ENCODE measurements at places on chromosomes 4 and X.

- no peak for DNase-seq
These were observed 62.7 kb upstream of the SHOX start for GRCh38 chrX:567891-568290.

- no peak for DNase-seq
These were observed 19.6 kb upstream of the CXCL5 start for GRCh38 chr4:74018116-74018515.

GRCh38 chr4:98602270-98602669, 56.1 kb downstream of the TSPAN5 start:
- DNase-seq, result no peak

- no peak for DNase-seq
These were observed 18.3 kb downstream of the NLGN3 start for GRCh38 chrX:71162981-71163380.

GRCh38 chr4:73208376-73208775, 50.2 kb downstream of the ANKRD17 start:
- DNase-seq, result no peak

GRCh38 chr4:21900211-21900610, 48.4 kb downstream of the KCNIP4 start:
- no peak for DNase-seq

DNA sequence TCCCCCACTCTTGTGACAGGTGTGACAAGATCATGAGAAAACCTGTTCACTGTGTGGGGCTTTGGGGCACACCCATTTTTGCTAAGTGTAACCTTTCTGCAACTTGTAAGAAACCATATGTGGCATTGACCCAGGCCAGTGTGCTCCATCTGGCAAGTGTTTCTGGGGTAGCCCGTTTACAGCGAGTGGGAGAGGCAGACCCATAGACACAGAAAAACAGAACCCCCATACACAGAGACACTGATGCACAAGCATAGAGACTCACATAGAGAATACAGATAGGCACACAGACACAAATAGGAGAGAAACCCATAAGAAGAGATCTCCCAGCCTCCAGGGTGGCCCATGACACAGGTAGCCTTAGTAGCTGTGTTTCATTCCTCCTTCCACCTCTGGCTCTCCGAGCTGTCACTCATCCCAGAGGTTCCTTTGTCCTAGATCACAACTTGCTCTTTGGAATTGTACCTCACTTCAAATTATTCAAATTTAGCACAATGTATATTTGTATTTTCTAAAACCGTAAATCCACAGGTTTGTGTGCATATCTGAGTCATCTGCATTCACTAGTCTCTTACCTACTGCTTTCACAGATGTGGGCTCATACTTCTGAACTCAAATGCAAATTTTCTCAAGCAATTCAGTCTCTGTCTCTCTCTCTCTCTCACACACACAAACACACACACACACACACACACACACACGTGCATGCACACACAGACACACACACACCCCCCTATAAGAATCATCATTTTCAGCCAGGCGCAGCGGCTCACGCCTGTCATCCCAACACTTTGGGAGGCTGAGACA, 114.4 kb downstream of the SH3KBP1 start:
- DNase-seq, result no peak

- no peak for DNase-seq
These were observed 187.7 kb downstream of the ENOX2 start for GRCh38 chrX:130715299-130715698.

DNA sequence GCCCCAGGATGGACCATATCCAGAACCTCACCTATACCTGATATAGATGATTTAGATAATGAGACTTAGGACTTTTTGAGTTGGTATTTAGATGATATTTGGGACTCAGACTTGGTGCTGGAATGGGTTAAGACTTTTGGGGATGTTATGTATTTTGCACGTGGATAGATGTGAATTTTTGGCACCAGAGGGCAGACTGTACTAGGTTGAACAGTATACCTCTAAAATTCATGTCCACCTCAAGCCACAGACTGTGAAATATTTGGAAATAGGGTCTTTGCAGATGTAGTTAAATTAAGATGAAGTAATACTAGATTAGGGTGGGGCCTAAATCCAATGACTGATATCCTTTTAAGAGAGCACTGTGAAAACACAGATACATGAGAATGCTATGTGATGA, 15.6 kb downstream of the RBM41 start:
- no peak for DNase-seq

DNA sequence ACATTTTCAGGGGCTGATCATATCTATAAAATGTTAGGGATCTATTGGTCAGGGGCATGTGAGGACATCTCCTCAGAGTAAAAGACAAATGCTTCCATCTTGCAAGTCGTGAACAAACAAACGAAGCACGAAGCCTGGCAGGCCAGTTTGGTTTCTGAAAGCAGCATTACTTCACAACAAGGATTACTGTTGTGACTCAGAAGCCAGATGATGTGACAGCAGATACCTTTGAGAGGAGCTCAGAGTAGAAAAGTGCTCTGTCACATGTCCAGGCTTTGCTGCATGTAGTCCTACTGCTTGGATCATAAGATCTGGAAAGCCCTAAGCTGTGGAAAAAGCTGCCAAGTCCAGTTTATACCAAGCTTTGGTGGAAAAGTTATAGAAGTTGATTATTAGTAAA, 1827.2 kb downstream of the ARAP2 start:
- no peak for DNase-seq

GRCh38 chrX:106783716-106784115, 18.8 kb upstream of the TBC1D8B start:
- DNase-seq, result no peak

Measured in pulmonary artery endothelial cell (primary cell).